ENCODE measurements at places on chromosomes 7 and 10. TPM values are rescaled to one million over a fixed set of nuclear protein-coding genes. Genes with fewer than 3 reads are reported as not detected.
A peak's percentile ranks its signal among the peaks of the same experiment; 100 is the strongest.

- DNase-seq, result no peak
Measured at GRCh38 chr7:23295401-23295697, 3.8 kb upstream of the MALSU1 start.

DNA sequence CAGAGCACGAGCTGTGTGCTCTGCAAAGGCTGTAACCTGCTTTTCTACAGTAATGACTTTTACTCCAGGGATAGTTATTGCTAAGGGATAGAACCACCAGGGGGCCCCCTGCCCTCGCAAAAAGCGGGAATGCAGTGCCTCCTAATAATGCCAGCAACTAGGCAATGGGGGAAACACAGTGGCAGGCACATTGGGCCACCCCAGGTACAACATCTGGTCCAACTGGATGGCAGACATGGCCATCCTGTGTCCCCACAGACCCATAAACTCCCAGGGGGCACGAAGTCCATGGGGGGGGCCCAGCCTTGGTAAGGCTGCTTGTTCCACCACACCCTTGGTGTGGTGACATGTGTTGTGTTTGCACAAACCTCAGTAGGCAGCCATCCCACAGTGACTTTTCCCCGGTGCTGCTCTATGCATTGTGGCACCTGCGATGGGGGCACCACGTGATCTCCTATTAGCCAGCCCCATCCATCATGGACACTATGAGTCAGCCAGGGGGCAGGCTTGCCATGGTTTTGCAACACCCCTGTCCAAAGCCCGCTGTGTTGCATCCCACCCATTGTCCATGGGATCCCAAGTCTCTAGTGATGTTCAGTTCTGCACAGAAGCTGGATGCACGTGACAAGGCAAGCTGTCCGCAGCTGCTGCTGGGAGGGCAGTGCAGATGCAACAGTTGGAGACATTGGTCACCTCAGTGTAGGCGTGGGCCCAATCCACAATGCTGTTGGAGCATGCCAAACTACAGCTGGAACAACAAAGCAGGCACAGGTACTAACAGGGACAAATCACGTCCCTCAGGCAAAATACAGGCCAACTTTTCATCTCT is 84.0 kb downstream of the ANLN start:
- DNase-seq, result peak; percentile 53

The NANOS1 gene
- 0.89 TPM for total RNA-seq

The MYOF gene
- total RNA-seq, result 0.27 TPM
